Activated CD4-positive, alpha-beta T cell treated with anti-CD3 and anti-CD28 coated beads for 4 hours (primary cell): ENCODE measurements at places on chromosomes 11 and 22.
A peak's percentile ranks its signal among the peaks of the same experiment; 100 is the strongest.

DNA sequence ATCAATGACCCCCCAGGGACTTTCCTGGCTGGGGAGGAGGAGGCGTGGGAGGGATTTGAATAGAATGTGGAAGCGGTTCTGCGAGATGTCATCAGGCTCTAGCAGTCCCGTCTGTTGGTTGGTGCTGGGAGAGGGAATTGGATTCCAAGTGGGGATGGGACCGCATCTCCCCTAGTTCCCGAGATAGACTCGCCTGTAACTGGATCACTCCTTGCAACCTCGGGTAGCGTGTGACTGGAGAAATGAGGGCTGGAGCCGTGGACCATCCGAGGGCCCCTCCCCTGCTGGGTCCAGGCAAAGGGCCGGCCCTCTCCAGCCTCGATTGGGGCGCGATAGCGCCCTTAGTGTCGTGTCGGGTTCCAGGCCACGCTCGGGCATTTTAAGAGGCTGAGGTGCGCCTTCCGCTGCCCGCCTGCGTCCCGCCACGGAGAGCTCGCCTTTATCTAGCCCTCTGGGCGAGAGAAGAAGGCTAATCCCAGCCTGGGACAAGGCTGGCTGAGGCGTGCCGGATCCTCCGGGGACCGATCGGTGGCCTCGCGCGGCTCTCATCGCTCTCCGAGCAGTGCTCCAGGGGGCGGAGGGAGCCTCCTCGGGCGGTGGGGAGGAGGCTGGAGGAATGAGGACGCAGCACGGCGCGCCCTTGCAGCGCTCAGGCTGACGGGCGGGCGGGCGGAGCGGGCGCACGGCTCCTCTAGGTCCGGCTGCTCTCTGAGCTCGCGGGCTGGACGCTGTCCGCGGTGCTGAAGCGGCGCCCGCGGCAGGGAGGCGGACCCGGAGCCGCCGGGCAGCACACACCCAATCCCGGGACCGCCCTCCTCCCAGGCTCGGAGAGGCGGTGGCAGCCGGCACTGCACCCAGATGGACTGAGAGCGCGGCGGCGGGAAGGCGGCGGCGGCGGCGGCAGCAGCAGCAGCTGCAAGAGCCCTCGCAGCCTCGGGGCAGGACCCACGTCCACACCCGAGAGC lies 107.8 kb downstream of the OSBP2 start:
- DNase-seq: peak; percentile 34

GRCh38 chr11:73907191-73907590 lies 30.4 kb downstream of the PAAF1 start:
- no peak for DNase-seq

- DNase-seq: peak; percentile 60
Observed at GRCh38 chr22:28955817-28956216, 72.4 kb downstream of the ZNRF3 start.

DNA sequence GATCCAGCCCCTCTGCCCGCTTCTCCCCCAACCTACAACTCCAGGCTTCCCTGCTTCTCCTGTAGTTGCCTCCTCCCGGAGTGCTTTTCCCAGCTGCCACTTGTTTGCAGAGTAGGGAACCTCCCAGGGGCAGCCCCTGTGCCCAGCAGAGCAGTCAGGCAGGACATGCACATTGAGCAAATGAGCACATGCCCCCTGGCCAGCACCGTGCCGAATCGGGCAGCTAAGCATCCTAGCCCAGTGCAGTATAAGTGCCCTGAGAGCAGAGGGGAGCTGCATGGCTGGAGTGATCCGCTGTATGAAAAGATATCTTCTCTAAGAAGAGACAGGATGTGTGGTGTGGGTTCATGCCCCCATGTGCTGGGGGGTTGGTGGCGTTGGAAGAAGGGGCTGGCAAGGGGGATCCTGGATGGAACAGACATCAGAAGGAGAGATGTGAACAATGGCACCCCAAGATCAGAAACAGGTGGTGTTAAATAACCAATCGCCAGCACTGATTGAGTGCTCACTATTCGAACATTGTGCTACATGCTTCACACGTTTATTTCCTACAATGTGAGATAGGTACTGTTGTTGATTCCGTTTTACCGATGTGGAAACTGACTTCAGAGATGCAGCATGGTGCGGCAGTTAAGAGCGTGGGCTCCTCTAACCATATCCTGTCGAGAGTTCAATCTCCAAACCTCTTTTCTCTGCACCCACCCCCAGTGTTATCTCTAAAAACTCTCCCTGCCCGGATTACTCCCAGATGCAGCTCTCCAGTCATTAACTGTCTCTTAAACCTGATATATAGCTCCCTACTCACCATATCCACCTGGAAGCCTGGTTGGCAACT lies 1.2 kb downstream of the AIP start:
- peak; percentile 40 for DNase-seq

- no peak for DNase-seq
Observed at GRCh38 chr11:8297781-8298440, 34.2 kb upstream of the LMO1 start.

DNA sequence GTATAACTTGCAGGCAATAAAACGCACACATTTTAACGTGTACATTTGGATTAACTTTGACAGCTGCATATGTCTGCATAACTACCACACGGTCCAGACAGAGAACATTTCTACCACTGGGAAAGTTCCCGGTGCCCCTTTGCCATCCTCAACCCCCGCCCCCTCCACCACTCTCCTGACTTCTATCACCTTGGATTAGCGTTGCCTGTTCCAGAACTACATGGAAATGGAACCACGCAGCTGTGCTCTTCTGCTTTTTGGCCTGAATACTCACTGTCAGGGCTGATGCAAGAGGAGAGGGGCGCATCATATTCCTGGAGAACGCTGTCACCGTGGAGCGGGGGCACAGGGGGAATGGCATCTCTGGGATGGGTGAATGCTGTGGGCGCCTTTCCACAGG lies 62.1 kb downstream of the LRP5 start:
- DNase-seq: no peak

DNA sequence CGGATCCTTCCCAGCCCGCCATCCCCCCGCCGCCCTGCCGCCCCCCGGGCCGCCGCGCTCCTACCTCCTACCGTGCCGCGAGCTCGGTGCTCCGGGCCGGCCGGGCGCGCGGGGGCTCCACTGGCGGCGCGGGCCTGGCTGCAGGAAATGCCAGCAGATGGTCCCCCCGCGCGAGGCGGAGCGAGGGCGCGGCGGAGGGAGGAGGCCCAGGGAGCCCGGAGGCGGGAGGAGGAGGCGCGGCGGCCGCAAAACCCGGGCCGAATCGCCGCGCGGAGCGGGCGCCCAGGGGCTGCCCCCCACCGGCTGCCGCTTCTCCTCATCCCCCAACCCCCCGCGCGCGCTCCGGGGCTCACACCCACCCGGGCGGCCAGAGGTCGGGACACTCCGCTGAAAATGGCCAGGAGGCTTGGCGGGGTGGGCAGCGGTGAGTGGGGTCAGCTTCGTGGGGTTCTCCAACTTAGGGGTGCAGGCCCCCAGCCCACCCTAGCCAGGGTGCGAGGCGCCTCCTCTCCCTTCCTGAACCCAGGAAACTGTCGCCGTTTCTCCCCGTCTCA lies at the start of gene OSBPL5:
TSS of gene OSBPL5 (minus strand) at position 159 of the 554 bp plus-strand sequence. CDS start 36,162 bp downstream, outside the sequence.
- DNase-seq: peak; percentile 28

DNA sequence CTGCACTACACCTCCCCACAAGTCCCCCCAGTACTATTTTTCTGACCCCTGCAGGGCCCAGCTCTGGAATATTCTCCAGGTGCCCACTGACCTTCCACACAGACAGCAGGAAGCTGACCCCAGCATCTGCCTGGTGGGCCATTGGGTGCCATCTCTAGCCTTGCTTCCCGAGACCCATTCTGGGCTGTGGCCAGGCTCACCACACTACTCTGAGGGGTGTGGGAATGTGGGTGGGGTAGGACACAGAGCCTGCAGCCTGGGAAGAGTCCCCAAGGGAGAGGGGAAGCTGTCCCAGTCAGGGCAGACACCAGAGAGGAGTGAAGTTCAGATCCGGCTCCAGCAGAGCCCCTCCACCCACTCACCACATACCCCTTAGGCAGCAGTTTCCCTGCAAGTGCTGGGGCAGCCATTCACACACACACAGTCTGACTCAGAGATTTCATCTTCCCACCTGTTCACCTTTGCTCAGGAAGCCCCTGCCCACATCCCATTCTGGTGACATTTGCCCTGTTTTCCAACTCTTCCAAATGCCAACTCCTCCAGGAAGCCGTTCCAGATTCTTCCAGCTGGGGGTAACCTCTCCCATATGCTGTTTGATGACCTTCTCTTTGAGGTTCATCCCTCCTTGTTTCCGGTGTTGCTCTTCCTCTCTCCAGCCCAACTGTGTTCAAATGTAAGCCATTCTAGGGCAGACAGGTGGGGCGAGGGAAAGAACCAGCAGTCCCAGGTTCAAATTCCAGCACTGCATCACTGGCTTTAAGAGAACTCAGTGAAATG lies 1.9 kb downstream of the SLCO2B1 start:
- DNase-seq: no peak

DNA sequence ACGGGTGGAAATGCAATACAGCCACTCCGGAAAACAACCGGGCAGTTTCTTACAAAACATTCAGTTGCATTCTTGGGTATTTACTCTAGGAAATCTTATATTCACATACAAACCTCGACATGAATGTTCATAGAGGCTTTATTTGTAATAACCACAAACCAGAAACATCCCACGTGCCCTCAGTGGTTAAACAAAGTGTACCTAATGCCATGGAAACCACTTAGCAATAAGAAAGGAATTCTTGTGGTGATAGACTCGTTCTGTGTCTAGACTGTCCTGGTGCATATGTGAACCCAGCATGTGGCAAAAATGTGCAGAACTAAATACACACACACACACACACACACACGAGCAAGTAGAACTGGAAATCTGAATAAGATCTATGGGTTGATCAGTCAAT lies 1073.3 kb downstream of the TBC1D22A start:
- no peak for DNase-seq

- DNase-seq: no peak
Observed at GRCh38 chr11:112128483-112129121, 35.3 kb downstream of the IL18 start.

GRCh38 chr11:60942970-60943565 lies 8.9 kb downstream of the SLC15A3 start:
- DNase-seq: no peak

DNA sequence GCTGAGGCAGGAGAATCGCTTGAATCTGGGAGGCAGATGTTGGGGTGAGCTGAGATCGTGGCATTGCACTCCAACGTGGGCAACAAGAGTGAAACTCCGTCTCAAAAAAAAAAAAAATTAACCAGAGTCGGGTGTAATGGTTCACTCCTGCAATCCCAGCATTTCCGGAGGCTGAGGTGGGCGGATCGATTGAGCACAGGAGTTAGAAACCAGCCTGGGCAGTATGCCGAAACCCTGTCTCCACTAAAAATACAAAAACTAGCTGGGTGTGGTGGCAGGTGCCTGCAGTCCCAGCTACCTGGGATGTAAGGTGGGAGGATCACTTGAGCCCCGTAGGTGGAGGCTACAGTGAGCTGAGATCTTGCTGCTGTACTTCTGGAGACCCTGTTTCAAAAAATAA lies 1.5 kb downstream of the RANGAP1 start:
- no peak for DNase-seq

DNA sequence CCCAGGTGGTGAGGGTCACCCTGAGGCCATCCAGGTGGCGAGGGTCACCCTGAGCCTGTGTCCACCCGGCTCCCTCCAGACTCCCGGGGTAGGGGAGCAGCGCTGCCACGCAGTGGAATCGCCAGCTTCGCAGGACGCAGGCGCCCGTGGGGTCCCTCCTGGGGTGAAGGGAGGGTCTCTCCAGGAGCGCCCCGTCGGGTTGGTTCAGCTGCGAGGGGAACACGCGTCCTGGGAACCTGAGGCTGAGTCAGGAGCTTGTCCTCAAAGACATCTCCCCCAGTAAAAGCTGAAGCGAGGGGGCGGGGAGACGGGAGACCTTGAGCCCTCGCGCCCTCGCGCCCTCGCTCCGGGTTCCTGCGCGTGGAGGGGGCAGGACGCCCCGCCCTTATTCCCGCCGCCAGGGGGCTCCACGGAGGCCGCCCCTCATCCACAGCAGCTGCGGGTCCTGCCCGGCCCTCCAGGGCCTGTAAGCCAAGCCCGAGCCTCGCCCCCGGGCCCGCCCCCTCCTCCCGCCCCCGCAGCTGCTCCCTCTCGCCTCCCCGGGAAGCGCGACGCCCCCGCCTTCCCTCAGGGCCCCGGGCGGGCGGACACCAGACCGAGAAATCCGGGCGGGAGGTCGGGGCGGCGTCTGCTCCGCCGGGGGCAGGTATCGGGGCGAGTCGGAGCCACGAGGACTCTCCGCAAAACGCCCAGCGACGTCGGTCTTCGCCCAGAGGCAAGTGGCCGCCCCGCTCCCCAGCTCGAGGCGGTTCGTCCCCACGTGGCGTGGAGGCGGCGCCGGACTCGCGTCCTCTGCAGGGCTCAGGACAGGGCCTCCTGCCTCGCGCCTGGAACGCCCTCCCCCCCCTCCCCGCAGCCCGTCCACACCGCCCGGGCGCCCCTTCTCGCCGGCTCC lies 22.8 kb downstream of the PIM3 start:
- peak; percentile 49 for DNase-seq

GRCh38 chr11:82698576-82699352 lies 34.9 kb downstream of the FAM181B start:
- DNase-seq: no peak

- DNase-seq: no peak
Observed at GRCh38 chr22:48968201-48968959, 859.3 kb downstream of the BRD1 start.

GRCh38 chr22:25447067-25447685 lies 117.3 kb upstream of the GRK3 start:
- DNase-seq: no peak

DNA sequence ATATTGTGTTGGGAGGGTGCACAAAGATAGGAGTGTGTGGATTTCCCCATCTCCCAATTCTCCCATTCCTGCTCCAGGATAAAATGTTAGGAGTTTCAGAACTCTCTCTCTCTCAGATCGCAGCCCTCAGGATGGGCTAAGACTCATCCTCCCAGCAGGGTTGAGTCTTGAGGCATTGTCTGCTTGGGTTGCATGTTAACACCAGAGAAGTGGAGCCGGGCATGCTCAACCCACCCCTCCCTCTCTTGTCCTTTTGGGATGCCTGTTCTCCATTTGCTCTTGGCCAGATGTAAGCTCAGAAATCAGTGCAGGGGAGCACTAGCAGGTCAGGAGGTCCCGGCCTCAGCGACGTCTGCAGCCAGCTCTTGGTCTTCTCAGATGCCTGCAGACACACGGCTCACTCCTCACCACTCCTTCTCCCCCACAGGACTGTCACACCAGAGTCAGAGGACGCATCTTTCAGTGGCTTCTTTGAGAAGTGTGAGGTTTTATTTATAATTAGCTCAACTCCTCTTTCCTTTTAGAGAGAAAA lies 1456.5 kb downstream of the TBC1D22A start:
- no peak for DNase-seq

DNA sequence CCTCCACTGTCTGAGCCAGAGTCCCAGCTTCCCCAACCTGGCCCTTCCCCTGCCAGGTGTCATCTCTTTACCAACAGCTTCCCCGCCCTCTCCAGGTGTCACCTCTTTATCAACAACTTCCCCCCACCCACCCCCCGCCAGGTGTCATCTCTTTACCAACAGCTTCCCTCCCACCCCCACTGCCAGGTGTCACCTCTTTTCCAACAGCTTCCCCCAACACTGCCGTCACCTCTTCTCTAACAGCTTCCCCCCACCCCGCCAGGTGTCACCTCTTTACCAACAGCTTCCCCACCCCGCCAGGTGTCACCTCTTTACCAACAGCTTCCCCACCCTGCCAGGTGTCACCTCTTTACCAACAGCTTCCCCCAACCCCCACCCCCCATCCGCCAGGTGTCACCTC lies 29.8 kb upstream of the TTLL12 start:
- DNase-seq: no peak

- peak; percentile 60 for DNase-seq
Observed at GRCh38 chr22:39960791-39961746, 872 bp downstream of the TMA7B start.
